ENCODE measurements at places on chromosomes 13 and 19. TPM values are rescaled to one million over a fixed set of nuclear protein-coding genes. Genes with fewer than 3 reads are reported as not detected.

DNA sequence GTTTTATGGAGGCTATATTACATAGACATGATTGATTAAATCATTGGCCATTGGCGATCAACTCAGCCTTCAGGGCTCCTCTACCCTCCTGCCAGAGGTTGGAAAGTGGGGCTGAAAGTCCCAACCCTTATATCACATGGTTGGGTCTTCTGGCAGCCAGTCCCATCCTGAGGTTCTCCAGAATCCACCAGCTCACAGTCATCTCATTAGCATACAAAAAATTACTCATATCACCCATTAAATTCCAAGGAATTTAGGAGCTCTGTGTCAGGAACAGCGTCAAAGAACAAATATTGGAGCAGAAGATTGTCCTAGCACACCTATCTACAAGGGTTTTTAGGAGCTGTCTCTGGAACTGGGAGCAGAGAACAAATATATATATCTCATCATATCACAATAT, 39.4 kb upstream of the FARP1 start:
- DNase-seq, result no peak

- no peak for DNase-seq
Measured at GRCh38 chr13:59274958-59275727, 888.6 kb downstream of the DIAPH3 start.

DNA sequence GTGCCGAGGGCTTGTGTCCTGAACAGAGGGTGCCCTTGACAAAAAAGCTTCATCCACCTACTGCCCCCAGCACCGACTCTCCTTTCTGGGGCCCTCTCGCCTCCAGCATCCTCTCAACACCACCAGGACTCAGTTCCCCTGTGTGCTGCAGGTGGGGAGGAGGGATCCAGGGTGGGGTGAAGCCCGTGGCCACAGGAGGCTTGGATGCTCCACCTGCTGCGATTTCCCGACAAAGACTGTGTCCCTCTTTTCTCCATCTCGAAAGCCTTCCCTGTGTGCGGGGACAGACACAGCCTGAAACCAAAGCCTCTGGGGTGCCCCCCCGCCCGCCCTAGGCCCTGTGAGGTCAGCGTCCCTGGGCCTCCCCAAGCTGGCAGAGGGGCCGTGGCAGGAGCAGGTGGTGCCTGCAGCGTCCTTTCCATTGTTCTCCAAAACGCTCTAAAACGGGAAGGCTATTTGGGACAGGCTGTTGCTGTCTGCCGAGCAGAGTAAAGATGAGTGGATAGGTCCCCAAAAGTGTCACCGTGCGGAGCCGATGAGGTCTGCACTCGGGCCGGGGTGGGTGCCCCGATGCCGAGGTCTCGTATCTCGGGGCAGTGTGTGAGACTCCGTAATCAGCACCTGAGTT, 185.7 kb downstream of the PTPRS start:
- no peak for DNase-seq

GRCh38 chr19:29680447-29680846, 15.2 kb downstream of the PLEKHF1 start:
- DNase-seq, result peak; percentile 88

DNA sequence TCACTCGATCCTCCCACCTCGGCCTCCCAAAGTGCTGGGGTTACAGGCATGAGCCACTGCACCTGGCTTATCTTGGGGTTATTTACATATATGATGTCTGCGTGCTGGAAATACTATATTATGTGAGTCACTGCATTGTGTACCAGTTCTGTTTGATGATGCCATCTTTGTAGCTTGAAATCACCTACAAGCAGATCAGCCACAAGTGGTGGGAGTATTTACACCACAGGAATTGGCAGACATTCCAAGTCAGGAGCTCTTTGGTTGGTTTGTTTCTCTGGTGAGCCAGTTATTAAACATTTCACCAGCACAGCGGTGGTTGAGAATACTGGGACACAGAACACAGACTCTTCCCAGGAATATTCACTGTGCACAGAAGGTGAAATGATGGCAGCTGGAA, 4.5 kb upstream of the TIMM44 start:
- no peak for DNase-seq

DNA sequence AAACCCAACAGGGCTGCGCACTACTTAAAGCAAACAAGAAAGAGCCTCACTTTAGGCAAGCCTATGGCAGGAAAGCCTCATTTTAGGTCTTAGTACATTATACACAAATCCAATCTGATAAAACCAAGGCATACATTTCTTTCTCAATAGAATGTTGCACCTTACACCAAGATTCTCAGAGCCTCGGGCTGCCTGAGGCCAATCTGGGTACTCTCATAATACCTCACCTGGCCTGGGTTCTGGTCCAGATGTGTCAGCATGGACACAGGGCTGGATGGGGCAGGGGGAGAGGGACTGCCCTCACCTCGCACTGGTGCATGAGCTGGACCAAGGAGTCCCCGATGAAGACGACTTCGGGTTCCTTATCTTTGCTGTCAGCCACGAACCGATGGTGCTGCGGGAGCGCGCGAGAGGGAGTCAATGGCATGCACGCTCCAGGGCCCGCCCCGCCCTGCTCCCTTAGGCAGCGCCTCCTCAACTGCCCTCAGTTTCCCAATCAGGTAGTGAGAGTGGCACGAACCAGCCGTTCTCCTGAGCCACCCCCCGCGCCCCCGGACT, at the start of gene PRR19:
TSS of gene PRR19 (plus strand) at position 487 of the 558 bp plus-strand sequence. CDS start 7,453 bp downstream, outside the sequence.
- DNase-seq, result no peak

- no peak for DNase-seq
Measured at GRCh38 chr13:30985637-30986205, 53.3 kb downstream of the TEX26 start.

DNA sequence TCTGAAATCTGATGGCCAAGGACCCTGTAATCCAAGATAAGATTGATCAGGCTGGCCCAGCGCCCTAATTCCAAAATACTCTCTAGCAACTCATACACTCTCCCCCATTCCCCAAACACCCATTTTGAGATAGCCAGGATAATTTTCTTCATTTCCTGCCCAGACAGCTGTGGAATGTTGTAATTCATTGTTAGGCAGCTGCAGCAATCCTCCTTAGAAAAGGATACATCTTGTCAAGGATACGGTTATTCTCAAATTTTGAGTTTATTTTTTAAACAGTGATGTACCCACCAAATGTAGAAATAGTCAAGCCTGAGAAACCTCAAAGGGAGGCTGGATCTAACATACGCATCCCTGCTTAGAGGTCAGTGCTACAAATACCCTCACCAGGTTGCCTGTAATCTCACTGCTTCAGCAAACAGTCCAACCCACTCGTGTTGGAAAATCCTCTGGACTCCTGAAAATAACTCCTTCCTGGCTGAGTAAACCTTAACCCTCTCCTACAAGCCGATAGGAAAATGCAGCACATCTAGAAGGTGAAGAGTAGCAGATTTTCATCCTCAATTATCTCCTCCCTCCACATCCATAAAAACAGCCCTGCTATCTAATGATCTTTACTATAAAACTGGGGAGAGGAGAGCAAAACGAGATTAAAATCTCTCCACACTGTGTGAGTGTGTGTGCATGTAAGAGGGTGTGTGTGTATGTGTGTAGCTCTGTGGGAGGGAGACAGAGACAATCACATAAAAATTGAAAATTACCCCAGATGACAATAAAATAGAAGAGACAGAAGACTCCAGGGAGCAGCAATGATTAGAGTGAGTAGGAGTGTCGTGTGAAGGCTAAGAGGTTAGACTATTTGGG, 683.1 kb downstream of the DIAPH3 start:
- no peak for DNase-seq

DNA sequence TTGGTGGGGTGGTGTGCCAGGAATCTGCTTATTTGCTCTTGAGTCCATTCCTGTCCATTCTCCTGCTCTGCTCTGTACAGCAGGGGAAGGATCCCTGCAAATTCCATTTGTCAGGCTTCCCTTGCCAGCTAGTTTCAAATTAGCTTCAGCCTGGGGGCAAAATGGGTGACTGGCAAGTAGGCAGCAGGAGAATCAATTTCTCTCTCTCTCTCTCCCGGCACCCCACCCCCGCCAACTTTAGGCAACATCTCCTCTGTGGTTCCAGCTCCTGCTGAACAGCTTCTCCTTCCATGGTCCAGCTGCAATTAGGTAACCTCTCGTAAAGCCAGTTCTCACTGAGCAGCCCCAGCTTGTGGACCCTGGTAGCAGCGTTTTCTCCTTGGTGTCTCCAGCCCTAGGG, 6.7 kb upstream of the MYCBP2 start:
- DNase-seq, result no peak

DNA sequence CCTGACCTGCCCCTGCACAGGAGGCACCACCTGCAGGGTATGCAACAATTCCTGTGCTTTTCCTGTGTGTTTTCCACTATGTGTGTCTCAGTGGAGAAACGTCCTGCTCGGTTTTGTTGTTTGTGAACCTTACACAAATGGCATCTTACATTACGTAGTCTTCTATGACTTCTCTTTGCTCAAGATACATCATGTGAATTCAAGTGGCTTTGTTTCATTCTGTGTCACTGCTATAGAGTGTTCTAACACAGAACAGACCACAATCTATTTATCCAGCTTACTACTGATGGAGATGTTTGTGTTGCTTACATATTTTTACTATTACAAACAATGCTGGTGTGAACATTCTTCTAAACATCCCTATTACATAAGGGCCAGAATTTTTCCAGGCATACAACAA, 97.7 kb downstream of the ANKRD10 start:
- DNase-seq, result no peak

DNA sequence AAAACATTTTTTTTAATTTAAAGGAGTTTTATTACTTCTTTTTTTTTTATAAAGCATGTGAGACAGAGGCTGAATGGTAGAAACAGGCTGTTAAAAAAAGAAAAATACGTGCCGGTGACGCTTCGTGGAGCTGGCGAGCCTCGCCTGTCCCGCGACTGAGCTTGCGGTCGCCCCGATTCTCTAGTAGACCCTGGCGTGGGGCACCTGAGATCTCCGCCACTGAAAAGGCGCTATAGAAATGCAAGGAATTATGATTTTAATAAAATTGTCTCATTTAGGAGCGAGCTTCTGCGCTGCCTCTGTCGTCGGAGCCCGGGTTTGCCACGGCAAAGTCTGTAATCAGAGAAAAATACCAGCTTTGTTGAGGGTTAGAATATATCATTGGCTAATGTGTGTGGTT, 18.4 kb downstream of the NFIX start:
- DNase-seq, result no peak

GRCh38 chr13:51057906-51058305, 53.2 kb downstream of the C13orf42 start:
- no peak for DNase-seq

DNA sequence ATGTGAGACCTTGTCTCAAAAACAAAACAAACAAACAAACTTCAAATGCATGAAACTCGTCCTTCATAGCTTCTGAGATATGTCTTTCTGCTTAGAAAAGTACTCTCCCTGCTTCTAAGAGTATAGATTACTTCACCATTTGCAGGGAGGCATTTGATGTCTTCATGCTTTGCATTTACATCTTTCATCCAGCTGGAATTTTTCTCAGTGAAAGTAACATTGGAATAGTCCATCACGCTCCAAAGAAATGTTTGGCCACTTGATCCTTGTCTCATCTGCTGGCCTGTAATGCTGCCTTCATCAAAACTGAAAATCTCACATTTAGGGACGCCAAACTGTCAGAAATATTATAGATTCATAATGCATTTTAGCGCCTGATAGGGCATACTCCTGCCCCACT, 19.2 kb downstream of the PNMA8A start:
- DNase-seq, result no peak

DNA sequence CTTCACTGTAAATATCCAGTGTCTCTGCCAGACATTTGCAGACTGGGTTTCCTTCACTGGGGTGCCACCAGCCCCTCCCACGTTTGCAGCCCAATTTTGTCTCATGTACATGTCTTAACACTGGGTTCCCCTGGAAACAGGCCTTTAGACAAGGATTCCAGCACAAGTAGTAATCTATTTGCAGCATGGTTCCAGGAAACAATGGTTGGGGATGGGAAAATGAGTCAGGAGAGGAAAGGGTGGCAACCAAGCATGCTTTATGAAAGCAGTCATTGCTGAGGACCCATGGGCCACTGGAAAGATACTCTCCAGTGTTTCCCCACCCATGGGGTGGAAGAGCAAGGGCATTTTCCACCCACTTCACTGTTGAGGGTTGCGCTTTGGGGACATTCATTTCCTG, 53.6 kb upstream of the FARP1 start:
- DNase-seq, result no peak

DNA sequence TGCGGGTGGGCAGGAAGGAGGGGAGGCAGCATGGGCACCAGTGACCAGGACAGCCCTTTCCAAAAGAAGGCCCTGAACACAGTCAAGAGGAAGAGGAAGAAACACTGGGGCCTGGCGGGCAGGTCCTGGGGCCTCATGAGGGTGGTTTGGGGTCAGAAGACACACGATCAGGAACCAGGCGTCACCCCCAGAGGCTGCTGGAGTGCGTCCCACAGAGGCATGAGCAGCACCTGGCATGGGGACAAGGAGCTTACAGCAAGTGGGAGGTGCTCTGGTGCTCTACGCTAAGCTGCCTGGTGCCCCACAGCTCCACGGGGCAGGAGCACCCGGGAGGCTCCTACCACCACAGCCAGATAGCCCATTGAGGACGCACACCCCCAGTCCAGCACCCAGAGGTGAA, 20.0 kb downstream of the ELL start:
- no peak for DNase-seq

GRCh38 chr13:26965952-26966700, 205.5 kb downstream of the USP12 start:
- DNase-seq, result no peak

DNA sequence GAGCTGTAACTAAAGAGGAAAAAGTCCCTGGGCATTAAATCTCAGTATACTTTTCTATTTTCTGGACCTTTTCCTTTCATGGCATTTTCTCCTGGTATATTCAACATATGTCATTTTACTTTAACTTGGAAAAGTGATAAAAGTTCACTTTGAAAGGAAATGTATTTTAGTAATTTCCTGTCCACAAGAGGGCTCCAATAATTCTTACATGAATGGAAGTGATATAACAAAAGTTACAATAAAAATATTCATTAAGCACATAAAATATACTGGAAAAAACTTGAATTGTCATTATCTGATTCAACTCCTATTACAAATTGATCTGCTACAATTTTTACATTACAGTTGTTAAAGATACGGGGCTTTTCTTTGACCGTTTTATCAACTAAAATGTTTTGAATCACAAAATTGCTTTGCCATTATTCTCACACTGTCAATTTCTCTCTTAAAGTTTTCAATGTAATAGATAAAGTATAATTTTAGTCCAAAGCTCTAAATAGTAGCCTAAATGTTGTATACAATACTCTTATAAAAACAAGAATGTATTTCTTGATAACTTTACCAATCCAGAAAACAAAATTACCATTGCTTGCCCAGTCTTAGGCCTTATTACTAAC, 4.9 kb downstream of the UBL3 start:
- DNase-seq, result no peak

DNA sequence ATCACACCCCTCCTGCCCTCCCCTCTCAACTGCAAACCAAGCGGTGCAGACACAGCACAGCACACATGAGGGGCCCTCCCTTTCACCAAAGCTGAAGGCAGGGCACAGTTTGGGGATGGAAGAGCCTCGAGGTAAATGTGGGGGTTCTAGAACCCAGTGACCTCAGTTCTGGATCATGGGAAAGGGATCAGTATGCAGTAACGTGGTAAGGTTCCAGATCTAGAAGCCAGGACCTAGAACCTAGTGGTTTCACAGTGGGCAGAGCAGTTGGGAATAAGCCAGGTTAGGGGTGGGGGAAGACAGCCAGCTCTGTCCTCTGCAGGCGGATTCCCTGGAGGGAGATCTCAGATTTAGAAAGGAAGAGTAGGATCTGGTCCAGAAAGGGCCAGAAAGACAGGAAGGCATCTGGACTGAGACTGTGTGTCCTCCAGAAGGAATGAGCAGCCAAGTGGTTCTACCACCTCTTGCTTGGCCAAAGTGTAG, 3.1 kb downstream of the FTL start:
- no peak for DNase-seq

IL4I1 gene
- 1.7 TPM for total RNA-seq

RGL3 gene
- total RNA-seq, result not detected

PTPRS gene
- 0.14 TPM for total RNA-seq

FUZ gene
- 31.3 TPM for total RNA-seq

NUDT15 gene
- total RNA-seq, result 10.7 TPM

KIR3DL2 gene
- 0.23 TPM for total RNA-seq
